Caco-2 (cell line): ENCODE measurements at places on chromosomes 2 and 18.
A peak's percentile ranks its signal among the peaks of the same experiment; 100 is the strongest.

DNA sequence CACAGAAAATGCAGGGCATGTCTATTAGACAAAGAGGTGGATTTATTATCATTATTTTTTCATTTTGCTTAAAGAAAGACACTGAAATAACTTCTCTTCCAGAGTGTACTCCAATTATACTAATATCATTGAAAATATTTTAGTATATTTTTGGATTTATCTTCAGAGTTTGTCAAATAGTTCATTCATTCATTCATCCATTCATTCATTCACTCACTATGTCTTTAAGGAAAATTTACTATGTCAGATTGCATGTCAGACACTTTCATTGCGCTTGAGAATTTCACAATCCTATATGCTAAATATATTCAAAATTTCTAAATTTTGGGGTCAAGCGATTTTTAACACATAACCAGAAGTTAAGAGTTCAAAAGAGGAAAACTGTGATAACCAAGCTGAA, 479.1 kb downstream of the ZEB2 start:
- DNase-seq = no peak

DNA sequence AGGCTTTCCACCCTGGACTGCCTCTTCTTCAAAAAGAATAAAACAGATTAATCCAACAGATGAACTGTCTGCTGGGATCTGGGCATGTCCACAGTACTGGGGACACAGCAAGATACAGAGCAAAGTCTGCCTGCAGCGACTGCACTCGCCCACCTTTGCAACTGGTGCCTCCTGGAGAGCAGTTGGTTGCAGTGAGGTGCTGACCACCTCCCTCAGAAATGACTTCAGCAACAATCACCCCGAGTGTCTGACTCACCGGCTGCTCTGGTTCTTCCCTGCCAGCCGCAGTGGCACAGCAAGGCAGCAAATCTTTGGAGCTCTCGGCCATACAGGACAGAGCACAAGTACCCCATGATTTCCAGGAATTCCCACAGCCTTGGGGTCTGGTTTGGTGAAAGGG, 179.7 kb downstream of the ANAPC1 start:
- no peak for DNase-seq

DNA sequence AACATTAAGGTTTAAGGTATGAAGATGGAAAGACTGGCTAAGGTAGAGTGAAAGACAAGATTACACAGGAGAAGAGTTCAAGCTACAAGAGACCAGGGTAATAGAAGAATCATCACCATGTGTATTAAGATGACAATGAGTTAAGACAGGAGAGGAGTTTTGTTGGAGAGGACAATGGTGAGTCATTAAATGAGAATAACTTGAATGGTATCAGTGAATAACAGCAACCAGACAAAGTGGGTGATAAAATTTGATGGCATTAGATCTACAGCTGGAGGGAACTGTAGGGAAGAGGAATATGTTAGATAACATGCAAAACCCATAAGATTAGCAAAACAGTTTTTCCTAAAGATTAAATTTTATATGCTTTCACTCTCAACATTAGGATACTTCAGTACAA, 18.8 kb upstream of the ENOSF1 start:
- no peak for DNase-seq

GRCh38 chr18:66196805-66197204, 407.1 kb downstream of the CDH19 start:
- DNase-seq = no peak

- DNase-seq = no peak
These were observed 138.8 kb upstream of the GPC1 start for GRCh38 chr2:240296476-240297255.

DNA sequence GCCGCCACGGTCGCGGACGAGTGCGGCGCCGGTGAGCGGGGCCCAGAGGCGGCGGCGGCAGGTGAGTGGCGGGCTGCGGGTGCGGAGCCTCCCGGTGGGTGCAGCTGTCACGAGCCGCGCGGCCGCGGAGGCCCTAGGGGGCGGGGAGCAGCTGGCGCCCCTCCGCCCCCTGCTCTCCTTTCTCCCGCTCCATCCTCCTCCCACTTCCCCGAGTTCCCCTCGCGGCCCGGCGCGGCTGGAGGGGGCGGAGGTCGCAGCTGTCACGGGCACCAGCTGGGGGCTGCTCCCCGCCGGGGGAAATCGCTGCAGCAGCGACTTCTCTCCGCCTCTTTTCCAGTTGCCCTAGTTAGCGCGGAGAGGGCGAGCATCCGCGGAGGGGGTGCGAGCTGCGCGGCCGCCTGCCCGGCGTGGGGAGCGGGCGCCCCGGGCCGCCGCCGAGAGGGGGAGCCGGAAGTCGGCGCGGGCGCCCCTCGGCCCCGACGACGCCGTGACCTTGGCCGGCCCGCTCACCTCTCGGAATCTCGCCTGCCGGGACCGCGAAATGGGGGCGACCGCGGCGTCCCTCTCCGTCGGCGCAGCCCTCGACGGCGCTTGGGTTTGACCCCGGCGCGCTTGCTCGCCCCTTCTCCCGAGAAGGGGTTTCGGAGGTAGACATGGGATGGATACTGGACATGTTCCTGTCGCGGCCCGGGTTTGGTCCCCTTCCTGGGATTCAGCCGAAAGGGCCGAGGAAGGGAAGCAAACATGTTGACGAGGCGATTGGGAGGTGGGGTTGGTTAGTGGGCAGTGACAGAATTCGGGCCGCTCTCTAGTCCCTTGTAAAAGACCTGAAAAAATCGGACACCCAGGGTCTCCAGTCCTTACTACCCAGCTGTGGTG, 727 bp downstream of the NCOA1 start:
- peak; percentile 67 for DNase-seq

DNA sequence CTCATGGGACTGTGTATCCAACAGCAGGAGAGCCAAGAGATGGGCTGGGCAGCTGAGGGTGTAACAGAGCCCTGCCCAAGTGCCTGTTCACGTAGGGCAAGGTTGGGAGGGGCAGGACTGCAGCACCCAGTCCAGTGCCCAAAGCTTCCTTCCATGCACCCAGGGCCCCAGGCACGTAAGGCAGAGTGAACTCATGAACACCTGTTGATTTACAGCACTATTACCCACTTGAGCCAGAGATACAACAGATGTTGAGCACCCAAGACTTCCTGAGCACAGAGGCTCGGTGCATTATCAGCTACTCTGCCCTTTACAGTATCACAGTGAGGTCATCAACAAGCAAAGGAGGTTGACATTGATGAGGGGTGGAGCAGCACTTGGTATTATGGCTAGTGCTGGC, 50.2 kb upstream of the FHL2 start:
- DNase-seq = no peak

DNA sequence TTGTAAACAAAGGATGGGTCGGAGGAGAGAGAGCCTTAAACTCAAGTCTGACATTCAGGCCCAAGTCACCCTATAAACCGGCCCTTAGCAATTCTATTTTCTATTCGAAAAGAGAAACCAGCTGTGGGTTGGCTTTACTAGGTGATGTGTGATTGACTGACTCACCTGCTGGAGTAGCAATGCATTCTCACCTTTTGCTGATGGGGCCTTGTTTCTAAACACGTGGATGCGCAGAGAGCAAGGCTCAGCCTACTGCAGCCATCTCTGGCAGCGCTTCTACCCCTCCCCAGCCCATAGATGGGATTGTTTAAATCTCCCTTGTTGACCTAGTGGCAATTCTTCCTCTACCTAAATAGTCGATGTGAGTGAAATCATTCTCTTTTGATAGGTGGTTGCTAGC, 138.5 kb downstream of the MEIS1 start:
- DNase-seq = no peak
